Muscle of leg (tissue), 16 donors: ENCODE measurements at places on chromosomes 6 and 20. TPM values are rescaled to one million over a fixed set of nuclear protein-coding genes. Genes with fewer than 3 reads are reported as not detected.

DNA sequence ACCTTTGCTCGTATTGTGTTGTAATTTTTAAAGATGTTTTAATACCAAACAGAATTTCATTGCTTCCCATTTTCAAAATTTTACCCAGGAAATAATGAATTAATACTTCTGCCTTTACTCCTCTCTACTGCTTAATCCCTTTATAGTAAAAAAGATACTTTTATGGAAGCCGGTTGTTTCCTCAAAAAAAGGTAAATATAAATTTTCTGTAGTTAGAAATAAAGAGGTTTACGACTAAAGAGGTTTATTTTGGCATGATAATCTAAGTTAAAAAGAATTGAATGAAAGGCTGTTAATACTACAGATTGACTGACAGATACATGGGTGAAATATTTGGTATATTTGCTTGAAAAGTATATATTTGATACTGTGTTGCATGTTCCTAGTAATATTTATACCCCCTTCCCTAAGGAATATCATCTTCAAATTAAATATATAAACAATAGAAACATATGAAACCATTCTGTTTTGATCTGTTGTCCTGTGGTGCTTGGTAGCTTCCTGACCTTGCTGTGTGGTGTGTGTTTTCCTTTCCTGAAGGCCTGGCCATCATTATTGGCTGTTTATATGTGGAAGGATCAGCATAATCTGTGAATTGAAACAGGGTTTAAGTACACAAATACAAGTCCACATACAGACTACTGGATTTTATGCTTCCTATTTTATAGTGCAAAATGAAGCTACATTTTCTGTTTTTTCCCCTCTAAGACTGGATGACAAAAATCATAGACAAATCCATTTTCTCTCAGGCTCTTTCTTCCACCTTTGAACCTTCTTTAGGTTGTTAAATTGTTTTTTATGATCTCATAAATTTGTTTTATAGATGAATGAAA, 2.3 kb downstream of the LIN28B start:
- DNase-seq, result no peak

DNA sequence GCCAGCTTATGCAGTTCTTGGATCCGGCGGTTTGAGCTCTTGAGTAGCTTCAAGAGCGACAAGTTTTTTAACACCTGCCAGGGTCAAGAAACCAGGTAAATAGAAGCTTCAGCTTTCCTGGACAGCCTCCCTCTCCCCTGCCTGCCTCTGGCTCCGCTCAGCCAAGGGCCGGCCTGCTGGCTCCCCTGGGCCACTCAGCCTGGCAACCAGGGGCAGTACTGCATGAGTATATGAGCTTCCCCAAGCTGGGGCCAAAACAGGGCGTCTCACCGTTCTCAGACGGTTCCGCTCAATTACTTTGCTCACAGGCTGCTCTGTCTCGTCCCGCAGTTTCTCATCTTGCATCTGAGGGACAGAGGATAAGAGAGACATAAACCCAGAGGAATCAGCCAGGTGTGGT, 856 bp downstream of the TP53TG5 start:
- DNase-seq, result no peak

DNA sequence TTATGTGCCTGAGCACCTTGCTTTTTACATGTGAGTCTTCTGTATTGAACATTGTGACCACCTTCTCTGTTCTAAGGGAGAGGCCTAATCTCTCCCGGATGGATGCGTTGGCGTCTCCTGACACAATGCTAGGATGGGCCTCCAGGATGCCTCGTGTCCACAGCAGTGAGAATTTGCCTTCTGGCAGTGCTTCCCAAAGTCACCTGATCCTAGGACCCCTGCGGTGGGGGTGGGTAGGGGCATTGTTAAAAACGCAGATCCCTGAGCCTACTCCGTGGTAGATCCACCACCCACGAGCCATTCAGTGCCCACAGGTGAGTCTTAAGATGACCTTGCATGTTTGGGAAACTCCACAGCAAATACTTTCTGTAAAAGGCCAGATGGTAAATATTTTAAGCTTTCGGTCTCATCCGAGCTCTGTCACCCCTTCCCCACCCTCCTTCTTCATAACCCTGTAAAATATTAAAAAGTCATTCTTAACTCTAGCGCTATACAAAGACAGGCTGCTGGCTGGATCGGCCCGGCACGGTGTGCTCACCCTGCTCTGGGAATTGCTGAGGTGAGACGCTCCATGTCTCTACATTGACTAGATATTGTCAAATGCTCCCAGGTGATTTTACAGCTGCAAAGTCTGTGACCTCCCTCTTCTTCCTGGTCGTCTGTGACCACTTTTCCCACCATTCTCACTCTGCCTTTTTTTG, 106.7 kb upstream of the IYD start:
- DNase-seq, result no peak

The PM20D2 gene
- total RNA-seq, result 26.5 TPM

The IMPG1 gene
- total RNA-seq, result 0.22 TPM

GRCh38 chr20:4138056-4138455, 122.7 kb upstream of the RNF24 start:
- DNase-seq, result no peak

- no peak for DNase-seq
Measured at GRCh38 chr6:70196531-70196930, 106.4 kb downstream of the COL9A1 start.

GRCh38 chr20:8050157-8050837, 30.7 kb upstream of the TMX4 start:
- DNase-seq, result peak; percentile 18

The GGTLC1 gene
- total RNA-seq, result not detected

The DAAM2 gene
- total RNA-seq, result 25.8 TPM

DNA sequence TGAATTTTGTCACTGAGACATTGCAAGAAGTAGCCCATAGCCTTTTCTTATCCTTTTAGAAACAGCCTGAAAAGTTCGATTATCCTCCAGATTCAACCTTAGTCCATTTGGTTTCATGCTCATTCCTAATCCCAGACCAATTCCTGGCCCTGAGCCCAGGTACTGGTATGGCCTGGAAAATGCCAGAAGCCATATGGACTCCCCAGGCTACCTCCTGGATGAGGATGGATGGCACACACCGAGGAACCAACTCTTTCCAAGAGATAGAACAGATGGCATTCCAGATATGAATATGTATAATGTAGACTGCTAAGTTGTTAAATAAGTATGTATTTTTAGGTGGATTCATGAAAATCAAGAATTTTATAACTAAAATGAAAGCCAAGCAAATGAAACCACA, 51.6 kb upstream of the SNAP25 start:
- DNase-seq, result no peak

GRCh38 chr6:97047473-97048201, 123.1 kb downstream of the KLHL32 start:
- DNase-seq, result no peak

- DNase-seq, result no peak
Measured at GRCh38 chr6:125794342-125795137, 3.8 kb downstream of the NCOA7 start.

DNA sequence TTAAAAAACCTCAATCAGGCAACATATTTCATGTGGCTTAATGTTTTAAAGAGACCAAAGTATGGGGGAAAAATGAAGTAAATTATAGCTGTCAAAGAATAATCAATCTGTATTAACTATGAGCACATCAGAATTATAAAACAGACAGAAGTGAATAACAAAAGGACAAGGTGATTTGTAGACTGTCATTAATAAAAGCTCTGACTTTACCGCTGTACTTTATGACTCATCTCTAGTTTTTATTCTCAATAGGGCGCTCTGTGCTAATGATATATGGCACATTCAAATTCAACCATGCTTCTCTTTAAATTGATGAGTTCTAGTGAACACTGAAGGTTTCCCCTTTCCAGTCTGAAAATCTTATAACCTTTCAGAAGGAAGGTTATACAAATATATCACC, 72.0 kb downstream of the PREP start:
- no peak for DNase-seq

GRCh38 chr6:163397326-163397725, 17.2 kb upstream of the QKI start:
- no peak for DNase-seq

DNA sequence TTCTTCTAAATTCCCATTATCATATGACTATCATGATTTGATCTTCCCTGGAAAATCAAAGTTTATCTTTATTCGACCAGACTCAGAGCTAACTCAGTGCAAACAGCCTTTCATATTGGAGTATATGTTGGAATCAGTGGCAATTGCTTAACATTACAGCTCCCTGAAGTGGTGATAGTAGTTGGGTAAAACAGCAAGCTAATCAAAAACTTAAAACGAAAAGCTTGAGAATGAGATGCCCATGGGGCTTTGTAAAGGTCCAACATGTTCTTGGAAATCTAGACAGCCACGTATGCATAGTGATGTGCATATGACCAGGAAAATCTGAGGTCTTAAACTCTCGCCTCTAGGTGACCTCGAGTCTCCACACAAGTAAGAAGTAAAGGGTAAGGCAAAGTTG, 437.6 kb downstream of the KIF16B start:
- no peak for DNase-seq
